ENCODE measurements at places on chromosomes 6 and 20.

- DNase-seq = no peak
Measured at GRCh38 chr6:33801611-33802010, 2.2 kb downstream of the MLN start.

DNA sequence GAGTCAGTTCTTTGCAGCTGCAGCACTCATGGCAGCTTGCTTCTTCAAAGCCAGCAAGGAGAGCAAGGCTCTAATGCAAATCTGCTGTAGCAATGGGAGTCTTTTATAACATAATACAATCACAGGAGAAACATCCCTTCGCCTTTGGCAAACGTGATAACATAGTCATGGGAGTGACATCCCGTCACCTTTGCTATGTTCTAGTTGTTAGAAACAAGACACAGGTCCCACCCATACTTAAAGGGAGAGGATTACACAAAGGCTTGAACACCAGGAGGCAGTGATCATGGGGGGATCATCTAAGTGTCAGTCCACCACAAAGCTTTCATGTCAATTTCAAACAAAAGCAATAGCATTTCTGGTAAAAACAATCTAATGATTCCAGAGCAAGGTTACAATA lies 40.1 kb upstream of the PHACTR2 start:
- no peak for DNase-seq

DNA sequence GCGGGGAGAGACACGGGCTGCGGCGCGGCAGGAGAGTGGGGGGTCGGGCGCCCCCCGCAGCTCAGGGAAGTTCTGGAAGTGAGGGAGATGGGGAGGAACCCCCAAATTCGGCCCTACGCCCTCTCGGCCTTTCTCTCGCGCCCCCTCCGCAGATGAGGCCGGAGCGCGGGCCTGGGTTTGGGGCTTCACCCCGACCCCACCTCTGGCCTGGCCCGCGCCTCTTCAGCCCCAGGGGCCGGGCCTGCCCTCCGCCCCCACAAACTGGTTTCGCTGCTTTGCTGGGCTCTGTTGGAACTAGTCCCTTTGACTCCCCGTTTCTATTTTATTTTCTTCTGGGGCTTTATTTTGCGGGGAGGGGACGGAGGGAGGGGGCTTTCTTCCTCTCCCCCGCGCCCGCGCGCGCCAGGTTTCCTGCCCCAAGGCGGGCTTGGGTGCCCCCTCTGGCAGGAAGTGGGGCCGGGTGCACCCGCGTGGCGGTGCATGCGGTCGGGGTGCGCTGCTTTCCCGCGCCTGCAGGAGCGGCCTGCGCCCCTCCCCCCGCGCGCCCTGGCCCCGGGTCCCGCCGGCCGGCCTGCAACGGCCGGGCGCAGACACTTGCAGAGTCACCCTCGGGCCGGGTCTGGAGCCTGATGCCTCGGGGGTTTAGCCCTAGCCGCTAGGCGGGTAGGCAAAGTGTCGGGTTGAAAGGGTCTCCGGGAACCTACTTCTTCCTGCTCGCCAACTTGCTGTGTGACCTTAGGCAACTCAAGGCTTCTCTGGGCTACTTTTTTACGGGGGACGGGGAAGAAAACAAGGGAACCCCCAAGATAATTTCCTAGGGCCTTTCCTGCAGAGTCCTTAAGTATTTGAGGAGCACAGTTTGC lies 1.3 kb downstream of the HMGA1 start:
- DNase-seq = peak; percentile 87

DNA sequence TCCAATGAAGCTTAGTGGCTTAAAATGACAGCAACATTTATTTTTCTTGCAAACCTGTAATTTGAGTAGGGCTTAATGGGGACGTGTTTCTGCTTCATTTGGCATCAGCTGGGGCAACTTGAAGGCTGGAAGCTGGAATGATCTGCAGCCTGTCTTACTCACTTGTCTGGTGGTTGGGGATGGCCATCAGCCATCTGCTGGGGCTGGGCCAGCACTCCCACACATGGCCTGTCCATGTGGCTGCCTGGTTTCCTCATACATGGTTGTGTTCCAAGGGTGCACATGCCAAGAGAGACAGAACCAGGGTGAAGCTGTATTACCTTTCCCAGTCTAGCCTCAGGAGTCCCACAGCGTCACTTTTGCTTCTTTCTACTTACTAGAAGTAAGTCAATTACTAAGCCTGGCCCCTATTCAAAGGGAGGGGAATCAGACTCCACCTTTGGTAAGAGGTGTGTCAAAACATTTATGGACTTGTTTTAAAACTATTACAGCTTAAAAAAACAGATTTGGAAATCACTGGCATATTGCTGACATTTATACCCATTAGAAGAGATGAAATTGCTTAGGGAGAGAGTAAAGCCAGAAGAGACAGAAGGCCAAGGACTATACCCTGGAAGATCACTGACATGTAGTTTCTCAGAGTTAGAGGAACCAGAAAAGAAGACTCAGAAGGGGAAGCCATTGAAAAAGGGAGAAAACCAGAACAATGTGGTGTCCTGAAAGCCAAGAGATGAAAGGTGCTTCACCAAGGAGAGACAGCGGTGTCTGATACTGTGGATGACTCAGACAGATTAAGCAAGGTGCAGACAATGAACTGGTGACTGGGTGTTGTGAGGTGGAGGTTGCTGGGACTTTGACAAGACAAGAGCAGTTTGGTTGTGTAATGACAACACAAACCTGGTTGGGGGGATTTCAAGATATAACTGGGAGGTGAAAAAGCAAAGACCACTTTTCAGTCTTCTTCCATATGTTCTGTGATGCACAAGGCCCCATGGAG lies 345.2 kb downstream of the GJA1 start:
- DNase-seq = no peak

GRCh38 chr20:19338960-19339359 lies 126.5 kb downstream of the SLC24A3 start:
- DNase-seq = no peak

- DNase-seq = no peak
Measured at GRCh38 chr6:147407571-147407970, 100.9 kb upstream of the SAMD5 start.

DNA sequence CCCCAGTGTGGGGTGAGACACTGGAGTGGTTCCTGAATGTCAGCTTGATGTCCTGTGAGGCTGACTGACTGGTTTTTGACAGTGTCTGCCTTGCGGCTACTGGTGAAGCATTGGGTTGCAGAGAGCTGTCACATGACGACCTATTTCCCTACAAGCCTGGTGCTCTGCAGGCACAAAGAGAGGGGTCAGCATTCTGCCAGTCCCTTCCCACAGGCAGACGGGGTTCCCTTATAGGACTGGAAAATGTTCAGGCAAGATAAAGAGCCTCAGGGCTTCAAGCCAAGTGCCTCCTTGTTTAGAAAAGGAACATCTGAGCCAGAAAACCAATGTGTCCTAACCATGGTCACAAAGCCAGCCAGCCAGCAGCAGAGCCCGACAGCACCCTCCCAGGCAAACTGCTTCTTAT lies 11.0 kb downstream of the LY86 start:
- DNase-seq = no peak

DNA sequence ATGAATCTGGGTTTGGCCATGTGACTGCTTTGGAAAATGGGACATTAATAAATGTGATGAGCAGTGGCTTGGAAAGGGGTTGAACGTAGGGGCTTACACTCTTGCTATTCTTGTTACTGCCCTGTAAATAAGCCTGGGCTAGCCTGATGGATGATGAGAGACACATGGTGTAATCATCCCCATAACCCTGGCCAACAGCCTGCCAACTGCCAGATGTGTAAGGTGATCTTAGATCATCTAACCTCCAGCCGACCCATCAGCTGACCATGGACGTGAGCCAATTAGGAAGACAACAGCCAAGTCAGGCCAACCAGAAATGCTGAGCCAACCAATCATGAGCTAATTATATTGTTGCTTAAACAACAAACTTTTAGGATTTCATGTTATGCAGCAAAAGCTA lies 25.2 kb downstream of the FBXO30 start:
- no peak for DNase-seq

DNA sequence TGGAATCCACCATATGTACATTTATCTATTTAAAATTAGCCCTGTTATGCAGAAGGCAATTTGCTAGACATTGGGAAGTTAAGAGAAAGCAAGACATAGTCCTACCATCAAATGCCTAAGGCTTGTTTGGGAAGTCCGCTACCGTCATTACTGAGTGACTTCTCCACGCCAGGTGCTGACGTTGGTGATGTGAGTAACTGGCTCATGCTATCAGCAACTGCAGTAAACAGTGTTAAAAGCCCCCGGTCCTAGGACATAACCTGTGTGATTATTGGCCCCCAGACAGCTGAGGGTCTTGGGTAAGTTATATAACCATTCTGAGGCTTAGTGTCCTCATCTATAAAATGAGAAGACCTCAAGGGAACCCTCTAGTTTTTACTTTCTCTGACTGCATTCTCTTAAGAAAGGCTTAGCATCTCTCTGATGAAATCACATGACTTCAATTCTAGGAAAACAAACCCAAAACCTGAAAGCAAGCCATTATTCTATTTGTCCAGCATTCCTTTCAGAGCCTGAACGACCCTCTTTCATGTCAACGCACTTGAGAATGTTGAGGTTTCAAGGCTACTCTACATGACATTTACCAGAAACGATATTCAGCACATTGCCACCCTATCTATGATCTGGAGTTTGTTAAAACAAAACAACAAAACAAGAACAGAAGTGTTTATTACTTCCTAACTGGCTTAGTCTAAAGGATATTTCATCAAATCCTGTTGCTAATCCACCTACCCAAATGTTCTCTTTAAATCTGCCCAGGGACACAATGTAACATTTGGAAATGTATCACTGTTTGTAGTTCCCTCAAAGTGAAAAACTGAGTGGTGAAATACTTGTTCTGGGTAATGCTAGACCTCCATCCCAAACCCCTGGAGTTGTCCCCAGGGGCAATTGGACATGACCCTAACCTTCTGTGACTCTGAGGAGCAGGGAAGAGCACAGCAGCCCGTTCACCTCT lies 133.8 kb downstream of the BTBD3 start:
- no peak for DNase-seq

DNA sequence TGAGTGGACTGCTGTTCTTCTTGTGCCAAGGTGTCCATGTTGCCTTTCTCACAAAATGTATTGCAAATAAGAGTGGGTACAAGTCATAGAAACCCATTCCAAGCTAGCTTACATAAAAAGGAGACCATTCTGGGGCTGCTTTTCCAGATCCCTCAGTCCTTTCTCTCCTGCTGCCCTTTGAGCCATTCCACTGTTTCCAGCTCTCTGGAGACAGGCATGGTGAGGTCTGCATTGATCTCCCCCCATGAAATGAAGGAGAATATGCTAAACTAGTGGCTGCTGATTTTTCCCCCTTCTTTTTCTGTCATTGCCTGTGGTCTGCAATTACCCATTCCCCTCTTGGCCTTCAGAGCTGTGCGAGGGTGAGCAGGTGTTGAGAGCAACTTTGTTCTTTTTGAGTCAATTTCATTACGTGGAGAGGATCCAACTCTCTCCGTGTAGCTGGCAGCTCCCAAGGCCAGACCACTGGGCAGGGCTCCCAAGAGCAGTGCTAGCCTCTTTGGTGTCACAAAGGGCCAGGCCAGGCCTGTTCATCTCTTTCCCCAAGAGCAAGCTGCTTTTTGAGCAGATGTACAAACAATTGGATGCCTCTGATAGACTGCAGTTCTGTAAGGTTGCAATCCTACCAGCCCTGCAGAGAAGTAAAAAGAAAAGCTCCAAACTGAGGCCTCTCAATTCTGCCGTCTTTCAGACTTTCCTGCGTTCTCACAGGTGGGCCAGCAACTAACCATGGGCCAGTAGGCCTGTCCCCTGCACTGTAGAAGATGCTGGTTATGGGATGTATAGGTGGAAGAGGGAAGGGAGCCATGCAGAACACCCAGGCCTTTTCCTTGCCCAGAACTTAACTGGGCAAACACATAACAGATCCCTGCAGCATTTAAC lies 96.1 kb upstream of the ARMC2 start:
- DNase-seq = no peak

GRCh38 chr6:75946146-75946831 lies 126.2 kb downstream of the IMPG1 start:
- DNase-seq = no peak

GRCh38 chr6:7787137-7787608 lies 61.3 kb downstream of the BMP6 start:
- no peak for DNase-seq

- DNase-seq = peak; percentile 87
Measured at GRCh38 chr6:35728683-35729678, 7.9 kb upstream of the ARMC12 start.

GRCh38 chr6:119109654-119110325 lies 31.3 kb upstream of the FAM184A start:
- DNase-seq = no peak

- DNase-seq = no peak
Measured at GRCh38 chr6:112021691-112022310, 32.1 kb upstream of the CCN6 start.

DNA sequence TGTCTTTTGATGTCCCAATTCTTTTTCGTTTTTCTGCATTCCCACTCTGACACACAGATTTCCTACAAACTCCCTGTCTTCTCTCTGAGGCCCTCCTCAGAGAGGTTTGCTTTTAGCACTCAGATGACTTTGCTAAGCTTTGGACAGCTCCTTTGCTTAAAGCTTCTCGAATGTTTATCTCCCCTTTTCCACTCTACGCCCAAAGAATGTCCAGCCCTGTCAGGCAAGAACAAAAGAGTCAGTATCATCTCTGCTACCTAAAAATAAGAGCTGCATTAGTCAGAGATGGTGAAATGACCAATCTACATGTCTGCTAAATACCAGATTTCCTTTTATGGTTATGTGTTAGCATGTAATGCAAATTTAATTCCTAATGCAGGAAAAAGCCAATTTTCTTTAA lies 56.8 kb downstream of the PREP start:
- no peak for DNase-seq

GRCh38 chr6:41548098-41548840 lies 2.1 kb downstream of the FOXP4 start:
- no peak for DNase-seq

- no peak for DNase-seq
Measured at GRCh38 chr6:114707081-114707620, 364.3 kb upstream of the HS3ST5 start.

GRCh38 chr20:21941941-21942805 lies 236.7 kb downstream of the PAX1 start:
- DNase-seq = no peak

GRCh38 chr6:118212451-118213173 lies 305.5 kb downstream of the SLC35F1 start:
- no peak for DNase-seq

DNA sequence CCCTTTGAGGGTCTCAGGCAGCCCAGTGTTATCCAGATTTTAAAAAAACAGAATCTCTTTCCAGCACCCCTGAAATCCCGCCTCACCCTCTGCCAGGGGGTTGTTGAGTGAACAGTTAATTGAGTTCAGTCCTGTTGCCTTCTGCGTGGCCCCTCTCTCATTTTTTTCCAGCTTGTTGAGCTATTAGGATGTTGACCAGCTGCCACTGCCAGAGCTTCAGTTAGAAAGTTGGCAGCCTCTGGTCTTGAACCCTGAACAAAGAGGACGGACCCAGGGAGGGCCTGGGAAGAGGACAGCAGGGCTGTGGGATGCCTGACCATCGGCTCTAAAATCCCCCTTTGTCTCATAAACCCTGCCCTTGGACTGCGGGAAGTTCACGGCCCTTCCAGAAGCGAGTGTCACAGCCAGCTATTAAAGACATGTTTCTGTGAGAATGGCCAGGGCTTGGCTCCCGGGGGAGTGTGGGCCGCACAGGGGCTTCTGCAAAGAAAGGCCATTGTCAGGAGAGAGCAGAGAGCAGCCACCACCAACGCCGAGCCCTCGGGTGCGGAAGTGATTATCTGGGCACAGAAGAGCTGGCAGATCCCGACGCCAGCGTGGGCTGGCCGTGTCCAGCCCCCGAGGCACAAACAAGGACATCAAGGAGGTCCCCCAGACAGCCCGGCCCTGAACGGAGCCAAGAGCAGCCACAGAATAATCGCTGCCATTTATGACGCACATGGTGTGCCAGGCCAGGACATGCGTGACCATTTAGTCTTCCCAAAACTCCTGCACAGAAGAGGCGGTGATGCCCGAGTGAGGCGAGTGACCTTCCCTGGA lies 189.0 kb downstream of the ANKRD60 start:
- no peak for DNase-seq

GRCh38 chr20:47117371-47117770 lies 222.7 kb downstream of the EYA2 start:
- no peak for DNase-seq

All from DND-41 (cell line).